Activated CD4-positive, alpha-beta T cell treated with anti-CD3 and anti-CD28 coated beads, Interleukin-2, amount 50 U/mL, for 1 hour (primary cell): ENCODE measurements at places on chromosomes 2 and 18.

- DNase-seq, result no peak
Observed at GRCh38 chr18:44859751-44860439, 179.2 kb downstream of the SETBP1 start.

DNA sequence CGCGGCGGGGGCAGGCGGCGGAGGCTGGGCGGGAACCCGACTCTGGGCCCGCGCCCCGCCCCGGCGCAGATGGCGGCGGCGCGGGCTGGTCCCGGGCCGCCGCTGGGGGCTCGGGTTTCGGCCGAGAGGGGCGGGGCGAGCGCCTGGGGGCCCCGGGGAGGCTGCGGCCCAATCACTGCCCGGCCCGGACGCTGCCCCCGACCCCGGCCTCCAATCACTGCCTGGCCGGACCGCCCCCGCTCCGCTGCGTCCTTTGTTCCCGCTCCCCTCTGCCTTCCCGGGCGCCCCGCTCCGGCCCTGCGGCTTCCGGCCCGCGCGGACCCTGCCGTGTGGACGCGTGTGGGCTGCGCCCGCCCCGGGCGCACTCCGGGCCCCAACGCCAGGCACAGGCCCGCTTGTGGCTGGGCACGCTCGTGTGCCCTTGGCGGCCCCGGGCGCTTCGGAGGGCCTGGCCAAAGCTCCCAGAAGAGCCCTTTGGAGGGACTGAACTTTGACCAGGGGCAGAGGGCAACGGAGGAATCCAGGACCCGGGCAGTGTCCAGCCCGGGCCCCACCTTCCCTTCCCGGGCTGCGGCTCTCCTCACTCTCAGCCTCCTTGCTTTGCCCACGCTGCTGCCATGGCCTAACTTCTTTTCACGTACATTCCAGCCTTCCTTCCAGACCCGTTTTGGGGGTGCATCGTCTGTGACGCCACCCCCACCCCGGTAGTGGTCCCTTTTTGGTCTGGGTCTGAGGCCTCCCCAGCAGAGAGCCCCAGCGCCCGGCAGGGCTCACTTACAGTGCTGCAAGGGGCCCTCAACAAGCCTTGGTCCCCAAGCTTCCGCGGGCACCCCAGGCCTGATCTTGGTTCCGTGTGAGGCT is 27.1 kb upstream of the PTMA start:
- no peak for DNase-seq

- no peak for DNase-seq
Observed at GRCh38 chr2:211756266-211756665, 782.3 kb downstream of the ERBB4 start.

DNA sequence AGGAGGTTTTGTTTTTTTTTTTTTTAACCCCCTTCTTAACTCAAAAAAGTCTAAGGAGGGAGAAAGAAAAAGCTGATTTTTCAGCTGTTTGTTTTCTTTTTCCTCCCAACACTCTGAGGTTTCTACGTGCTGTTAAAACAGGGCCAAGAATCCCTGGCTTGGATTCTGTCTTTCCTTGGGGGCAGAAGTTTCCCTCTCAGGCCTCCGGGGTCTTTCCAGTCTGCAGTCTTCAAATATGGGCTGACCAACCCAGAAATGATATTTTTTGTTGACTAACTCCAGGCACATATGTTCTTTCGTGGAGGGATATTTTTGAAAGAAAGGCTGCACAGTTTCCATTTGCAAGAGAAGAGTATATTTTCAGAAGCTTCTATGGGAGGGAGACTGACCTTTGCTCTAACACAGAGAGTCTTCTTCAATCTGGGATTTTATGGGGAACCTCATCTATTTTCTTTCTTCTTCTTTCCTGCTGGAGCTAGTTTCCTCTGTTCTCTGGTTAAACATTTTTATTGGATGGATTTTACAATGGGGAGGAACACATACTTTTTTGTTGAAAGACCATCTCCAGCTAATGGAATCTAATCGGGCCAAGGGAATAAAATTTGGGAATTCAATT is 93.3 kb upstream of the SPRED2 start:
- no peak for DNase-seq

- DNase-seq, result no peak
Observed at GRCh38 chr2:188609321-188610049, 317.8 kb downstream of the GULP1 start.
